ENCODE measurements at places on chromosomes 7 and 10.

GRCh38 chr10:92641492-92641891 lies 48.3 kb upstream of the HHEX start:
- H3K36me3 ChIP-seq = peaks cover 15% of the 10 kb centered on the region
- no peaks in the 10 kb centered on the region for H3K4me1 ChIP-seq
- H3K4me3 ChIP-seq = no peak overlapping the region
- DNase-seq = no peak

GRCh38 chr10:121316432-121316831 lies 281.8 kb downstream of the FGFR2 start:
- no peaks in the 10 kb centered on the region for H3K4me1 ChIP-seq
- DNase-seq = no peak
- H3K4me3 ChIP-seq = no peak overlapping the region
- H3K27ac ChIP-seq = no peak overlapping the region
- H3K27me3 ChIP-seq = no peaks in the 10 kb centered on the region

DNA sequence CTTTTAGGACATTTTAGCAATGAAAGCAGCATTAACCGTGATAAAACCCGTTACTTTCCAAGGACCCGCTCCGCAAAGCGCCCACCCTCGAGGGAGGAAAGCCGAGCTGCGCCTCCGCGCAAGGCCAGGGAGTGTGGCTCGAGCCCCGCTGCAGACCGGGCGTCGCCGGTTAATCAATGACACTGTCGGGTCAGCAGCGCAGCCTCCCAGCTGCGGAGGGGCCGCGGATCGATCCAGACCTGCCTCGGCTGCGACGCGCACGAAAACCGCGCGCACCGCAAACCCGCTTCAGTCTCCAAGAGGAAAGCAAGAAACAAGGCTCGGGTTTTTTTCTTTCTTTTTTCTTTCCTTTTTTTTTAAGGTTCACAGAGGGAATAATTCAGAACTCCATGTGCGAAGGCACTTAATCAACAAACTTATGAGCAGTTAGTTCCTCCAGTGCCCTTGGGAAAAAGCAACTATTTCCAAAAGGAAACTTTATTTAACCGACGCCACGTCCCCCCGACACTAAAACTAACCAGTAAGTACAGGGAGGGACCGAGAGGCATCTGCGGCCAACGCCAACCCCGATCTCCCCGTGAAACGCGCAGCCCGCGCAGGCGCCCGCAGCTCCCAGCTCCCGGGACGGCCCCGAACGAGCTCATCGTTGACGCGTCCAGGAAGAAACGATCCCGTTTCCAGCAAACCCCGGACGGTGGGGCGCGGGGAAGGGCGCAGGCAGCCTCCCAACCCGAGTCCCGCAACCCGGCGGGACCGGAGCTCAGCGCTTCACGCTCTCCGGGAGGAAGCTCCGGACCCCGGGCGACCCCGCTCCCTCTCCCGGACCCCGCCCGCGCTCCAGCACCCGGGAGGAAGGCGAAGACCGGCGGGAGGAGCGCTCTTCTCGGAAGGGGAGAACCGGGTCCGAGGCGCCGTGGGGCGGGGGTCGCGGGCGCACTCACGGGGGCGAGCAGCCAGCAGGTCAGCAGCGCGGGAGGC lies 598 bp downstream of the VIPR2 start:
- H3K27ac ChIP-seq = no peak overlapping the region
- no peak for DNase-seq
- H3K4me1 ChIP-seq = no peaks in the 10 kb centered on the region
- H3K36me3 ChIP-seq = no peaks in the 10 kb centered on the region

DNA sequence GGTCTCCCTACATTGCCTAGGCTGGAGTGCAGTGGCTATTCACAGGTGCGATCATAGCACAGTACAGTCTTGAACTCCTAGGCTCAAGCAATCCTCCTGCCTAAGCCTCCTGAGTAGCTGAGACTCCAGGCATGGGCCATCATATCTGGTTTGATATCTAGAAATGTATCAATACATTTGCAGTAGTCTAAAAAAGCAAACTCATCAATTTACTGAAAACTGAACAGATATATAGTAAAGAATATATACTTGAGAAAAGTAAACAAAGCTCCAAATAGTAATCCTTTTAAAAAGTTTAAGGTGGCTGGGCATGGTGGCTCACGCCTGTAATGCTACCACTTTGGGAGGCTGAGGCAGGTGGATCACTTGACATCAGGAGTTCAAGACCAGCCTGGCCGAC lies 57.1 kb upstream of the KMT2C start:
- no peak overlapping the region for H3K27ac ChIP-seq
- DNase-seq = no peak
- no peaks in the 10 kb centered on the region for H3K27me3 ChIP-seq
- H3K36me3 ChIP-seq = no peaks in the 10 kb centered on the region
- H3K4me1 ChIP-seq = no peaks in the 10 kb centered on the region
- no peak overlapping the region for H3K4me3 ChIP-seq

DNA sequence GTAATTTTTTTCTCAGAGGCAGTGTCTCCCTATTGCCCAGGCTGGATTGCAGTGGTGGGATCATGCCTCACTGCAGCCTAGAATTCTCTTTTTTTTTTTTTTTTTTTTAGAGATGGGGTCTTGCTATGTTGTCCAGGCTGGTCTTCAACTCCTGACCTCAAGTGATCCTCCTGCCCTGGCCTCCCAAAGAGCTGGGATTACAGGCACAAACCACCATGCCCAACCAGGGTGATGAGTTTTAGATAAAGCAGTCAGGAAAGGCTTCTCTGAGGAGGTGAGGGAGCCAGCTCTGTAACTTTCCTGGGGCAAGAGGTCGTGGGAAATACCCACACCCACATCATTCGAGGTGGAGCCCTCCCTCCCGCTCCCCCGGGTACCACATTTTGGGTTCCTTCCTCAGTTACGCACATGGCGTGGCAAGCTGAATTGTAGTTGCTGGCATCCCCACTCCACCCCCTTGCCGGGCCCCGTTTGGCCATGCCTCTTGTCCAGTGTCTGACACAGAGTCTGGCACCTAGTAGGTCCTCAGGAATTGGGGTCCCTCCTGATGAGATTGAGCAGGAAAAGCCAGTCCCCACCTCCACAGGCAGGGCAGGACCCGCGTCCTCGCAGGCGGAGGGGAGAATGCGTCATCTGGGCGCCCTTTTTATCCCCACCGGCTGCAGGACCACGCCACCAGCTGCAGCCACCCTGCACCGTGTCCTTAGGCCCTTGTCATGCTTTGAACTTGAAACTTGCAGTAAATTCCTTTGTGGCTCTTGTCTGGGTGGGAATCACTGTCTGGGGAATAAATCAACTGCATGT lies 43.4 kb downstream of the CLIP2 start:
- no peak overlapping the region for H3K4me3 ChIP-seq
- H3K27ac ChIP-seq = no peak overlapping the region
- H3K4me1 ChIP-seq = no peaks in the 10 kb centered on the region
- no peak for DNase-seq
- no peaks in the 10 kb centered on the region for H3K27me3 ChIP-seq

DNA sequence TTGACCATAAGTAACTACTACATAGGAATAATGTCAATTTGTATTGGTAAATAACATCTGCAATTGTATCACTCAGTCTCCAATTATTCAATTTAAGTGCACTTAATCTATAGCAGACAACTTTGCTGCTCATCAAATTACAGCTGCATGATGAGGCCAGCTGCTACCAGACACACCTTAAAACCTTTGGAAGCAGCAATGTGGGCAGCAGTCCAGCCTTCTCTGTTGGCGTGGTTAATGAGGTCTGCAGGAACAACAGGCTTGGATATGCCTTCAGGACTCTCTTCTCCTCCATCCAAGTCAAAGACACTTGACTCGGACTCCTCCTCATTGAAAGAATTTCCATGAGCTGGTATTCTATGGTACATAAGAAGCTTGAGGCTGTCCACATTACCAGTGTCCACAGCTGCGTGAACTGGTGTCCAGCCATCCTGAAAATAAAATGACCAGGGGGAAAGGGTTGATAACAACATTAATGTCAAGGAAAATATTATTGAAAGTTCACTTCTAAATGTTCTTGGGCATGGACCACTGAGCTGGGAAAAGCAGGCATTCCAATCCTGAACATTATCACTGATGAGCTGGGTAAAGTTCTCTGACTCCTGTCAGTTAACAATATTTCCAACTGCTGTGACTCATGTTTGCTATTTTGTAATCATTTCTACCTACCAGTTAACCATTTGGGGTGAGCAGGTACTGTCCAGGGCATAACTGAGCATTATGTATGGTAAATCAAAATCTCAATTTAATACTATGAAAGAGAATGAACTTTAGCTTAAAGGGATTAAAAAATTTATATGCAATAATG lies 95.7 kb downstream of the CTTNBP2 start:
- no peaks in the 10 kb centered on the region for H3K27me3 ChIP-seq
- peaks cover 64% of the 10 kb centered on the region for H3K4me1 ChIP-seq
- H3K4me3 ChIP-seq = no peak overlapping the region
- H3K36me3 ChIP-seq = no peaks in the 10 kb centered on the region
- DNase-seq = no peak

- H3K27me3 ChIP-seq = no peaks in the 10 kb centered on the region
- H3K27ac ChIP-seq = no peak overlapping the region
- no peak overlapping the region for H3K4me3 ChIP-seq
- no peaks in the 10 kb centered on the region for H3K36me3 ChIP-seq
- no peak for DNase-seq
- H3K4me1 ChIP-seq = no peaks in the 10 kb centered on the region
Observed at GRCh38 chr10:58903071-58903470, 273.4 kb upstream of the PHYHIPL start.

DNA sequence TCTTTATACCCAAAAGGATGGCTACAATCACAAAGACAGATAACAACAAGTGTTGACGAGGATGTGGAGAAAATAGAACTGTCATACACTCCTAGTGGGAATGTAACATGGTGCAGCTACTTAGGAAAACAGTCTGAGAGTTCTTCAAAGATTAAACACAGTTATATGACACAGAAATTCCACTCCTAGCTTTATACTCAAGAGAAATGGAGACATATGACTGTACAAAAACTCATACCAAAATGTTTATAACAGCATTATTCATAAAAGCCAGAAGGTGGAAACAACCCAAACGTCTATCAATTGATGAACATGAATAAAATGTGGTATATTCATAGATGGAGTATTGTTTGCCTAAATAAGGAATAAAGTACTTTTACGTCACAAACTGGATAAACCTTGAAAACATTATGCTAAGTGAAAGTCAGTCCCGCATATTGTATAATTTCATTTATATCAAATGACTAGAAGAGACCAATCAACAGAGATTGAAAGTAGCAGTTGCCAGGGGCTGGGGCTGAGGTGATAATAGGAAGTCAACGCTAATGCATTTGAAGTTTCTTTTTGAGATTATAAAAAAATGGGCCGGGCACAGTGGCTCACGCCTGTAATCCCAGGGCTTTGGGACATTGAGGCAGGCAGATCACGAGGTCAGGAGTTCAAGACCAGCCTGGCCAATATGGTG lies 61.6 kb upstream of the SRPK2 start:
- no peaks in the 10 kb centered on the region for H3K4me1 ChIP-seq
- DNase-seq = no peak
- H3K27ac ChIP-seq = no peak overlapping the region
- H3K36me3 ChIP-seq = no peaks in the 10 kb centered on the region
- no peaks in the 10 kb centered on the region for H3K27me3 ChIP-seq
- H3K4me3 ChIP-seq = no peak overlapping the region

- DNase-seq = no peak
- no peak overlapping the region for H3K4me3 ChIP-seq
- H3K4me1 ChIP-seq = no peaks in the 10 kb centered on the region
- H3K36me3 ChIP-seq = no peaks in the 10 kb centered on the region
Observed at GRCh38 chr10:124116771-124117510, 23.5 kb upstream of the CHST15 start.

DNA sequence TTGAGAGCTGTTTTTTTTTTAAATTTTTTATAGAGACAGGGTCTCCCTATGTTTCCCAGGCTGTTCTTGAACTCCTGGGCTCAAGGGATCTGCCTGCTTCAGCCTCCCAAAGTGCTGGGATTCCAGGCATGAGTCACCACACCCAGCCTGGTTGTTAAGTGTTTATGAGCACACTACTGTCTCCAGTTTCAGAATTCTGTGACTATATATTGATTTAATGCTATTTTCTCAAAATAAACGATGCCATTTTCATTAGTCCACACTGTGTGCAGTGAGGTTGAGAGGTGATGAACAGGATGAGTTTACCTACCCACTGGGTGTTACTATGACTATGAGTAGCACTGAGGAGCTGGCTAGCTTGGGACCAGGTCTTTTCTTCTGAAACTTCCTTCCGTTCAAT lies 110.9 kb upstream of the FAM180A start:
- H3K27me3 ChIP-seq = no peaks in the 10 kb centered on the region
- H3K36me3 ChIP-seq = no peaks in the 10 kb centered on the region

DNA sequence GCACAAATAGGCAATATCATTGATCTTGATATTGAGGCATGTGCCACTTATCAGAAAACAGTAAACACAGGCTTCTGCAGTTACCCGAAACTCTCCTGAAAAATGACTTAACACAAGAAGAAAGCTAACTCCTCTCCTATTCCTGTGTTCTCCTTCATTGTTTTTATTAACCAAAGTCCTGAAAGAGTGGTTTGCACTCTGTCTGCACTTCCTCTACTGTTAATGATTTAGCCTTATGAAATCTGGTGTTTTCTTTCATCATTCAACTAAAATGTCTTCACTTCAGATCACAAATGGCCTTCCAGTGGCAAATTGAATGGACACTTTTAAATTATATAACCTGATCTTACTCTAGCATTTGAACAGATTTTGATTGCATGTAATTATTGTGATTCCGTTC lies 630.6 kb upstream of the PHF14 start:
- no peak for DNase-seq
- no peaks in the 10 kb centered on the region for H3K4me1 ChIP-seq
- H3K4me3 ChIP-seq = no peak overlapping the region

- peaks cover 38% of the 10 kb centered on the region for H3K36me3 ChIP-seq
- no peaks in the 10 kb centered on the region for H3K27me3 ChIP-seq
- peaks cover 19% of the 10 kb centered on the region for H3K4me1 ChIP-seq
- peak overlapping the region; percentile 89 for H3K27ac ChIP-seq
- peak overlapping the region; percentile 79 for H3K4me3 ChIP-seq
Observed at GRCh38 chr7:155300641-155301452, 3.2 kb downstream of the INSIG1 start.

GRCh38 chr7:23930312-23930711 lies 220.3 kb downstream of the STK31 start:
- H3K4me3 ChIP-seq = no peak overlapping the region
- no peak overlapping the region for H3K27ac ChIP-seq
- no peak for DNase-seq
- H3K4me1 ChIP-seq = no peaks in the 10 kb centered on the region
- H3K27me3 ChIP-seq = no peaks in the 10 kb centered on the region

GRCh38 chr7:50308203-50308531 lies 3.7 kb downstream of the IKZF1 start:
- peak overlapping the region; percentile 81 for H3K27ac ChIP-seq
- no peaks in the 10 kb centered on the region for H3K27me3 ChIP-seq
- no peaks in the 10 kb centered on the region for H3K36me3 ChIP-seq
